Upper lobe of right lung (tissue), 1 donor: ENCODE measurements at places on chromosomes 2 and 18.

DNA sequence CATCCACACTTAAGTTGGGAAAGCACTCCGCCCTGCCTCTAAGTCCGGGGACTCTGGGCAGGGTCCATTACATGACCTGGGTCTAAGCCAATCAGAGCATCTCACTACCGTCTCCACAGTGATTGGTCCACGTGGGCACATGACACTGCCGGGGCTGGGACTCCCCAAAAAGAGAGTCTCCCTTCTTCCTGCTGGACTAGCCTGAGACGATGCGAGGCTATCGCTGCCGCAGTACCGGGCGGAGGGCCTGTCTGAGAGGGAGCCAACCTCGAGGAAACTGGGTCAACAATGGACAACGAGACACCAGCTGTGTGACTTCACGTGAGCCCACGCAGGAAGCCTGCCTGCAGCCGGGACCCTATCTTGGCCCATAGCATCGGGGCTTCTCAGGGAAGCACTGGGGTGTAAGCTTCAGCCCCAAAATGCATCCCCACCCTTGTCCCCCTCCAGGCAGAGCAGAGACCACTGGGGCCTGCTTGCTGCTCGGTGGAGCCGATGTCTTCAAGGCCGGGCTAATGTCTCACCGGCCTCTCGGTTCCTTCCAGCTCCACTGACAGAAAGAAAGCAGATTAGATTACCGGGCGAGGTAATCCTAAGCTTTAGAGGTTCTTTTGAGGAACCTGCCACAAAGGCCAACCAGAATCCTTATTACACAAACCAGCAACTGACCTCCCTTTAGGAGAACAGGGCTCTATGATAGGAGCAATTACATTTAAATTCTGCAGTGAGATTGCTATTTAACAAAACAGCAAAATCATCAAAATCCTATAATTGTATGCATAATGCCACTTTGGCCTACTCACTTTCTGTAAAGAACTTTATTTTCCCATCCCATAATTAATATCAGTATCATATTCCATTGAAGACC, 21.3 kb upstream of the COPS8 start:
- no peak for DNase-seq
- H3K36me3 ChIP-seq: no peaks in the 10 kb centered on the region
- no peaks in the 10 kb centered on the region for H3K27me3 ChIP-seq
- no peak overlapping the region for H3K27ac ChIP-seq
- H3K4me1 ChIP-seq: peaks cover 4% of the 10 kb centered on the region

- no peak overlapping the region for H3K4me3 ChIP-seq
- H3K27ac ChIP-seq: no peak overlapping the region
- no peaks in the 10 kb centered on the region for H3K4me1 ChIP-seq
These were observed 274.5 kb downstream of the NCKAP5 start for GRCh38 chr2:133293544-133294353.

- no peak overlapping the region for H3K27ac ChIP-seq
- DNase-seq: no peak
- no peak overlapping the region for H3K4me3 ChIP-seq
- no peaks in the 10 kb centered on the region for H3K36me3 ChIP-seq
These were observed 74.7 kb downstream of the KLHL14 start for GRCh38 chr18:32698153-32698552.

DNA sequence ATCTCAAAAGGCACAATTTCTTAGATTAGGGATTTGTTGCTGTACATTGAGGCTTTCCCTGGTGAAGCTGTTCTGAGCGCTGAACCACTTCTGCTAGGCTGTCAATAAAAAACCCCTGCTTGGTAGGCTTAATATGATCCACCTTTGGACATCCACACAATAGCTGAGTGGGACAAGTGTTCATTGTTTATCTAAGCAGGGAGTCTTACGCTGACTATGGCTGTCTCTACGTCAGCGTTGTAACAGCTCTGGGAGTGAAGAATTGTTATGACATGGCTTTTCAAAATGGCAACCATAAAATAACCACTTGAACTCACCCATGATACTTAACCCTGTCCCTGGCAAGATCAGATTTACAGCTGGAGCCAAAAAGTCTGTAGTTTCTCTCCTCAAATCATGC, 111.5 kb upstream of the SULT1C3 start:
- H3K27me3 ChIP-seq: no peaks in the 10 kb centered on the region
- no peak overlapping the region for H3K4me3 ChIP-seq
- H3K4me1 ChIP-seq: no peaks in the 10 kb centered on the region
- H3K27ac ChIP-seq: no peak overlapping the region

- no peaks in the 10 kb centered on the region for H3K36me3 ChIP-seq
- no peak for DNase-seq
- no peaks in the 10 kb centered on the region for H3K4me1 ChIP-seq
- H3K27ac ChIP-seq: no peak overlapping the region
These were observed 66.2 kb downstream of the CD8B2 start for GRCh38 chr2:106553321-106553720.
